Neural crest cell (in vitro differentiated cells): ENCODE measurements at places on chromosomes 16 and 17. TPM values are rescaled to one million over a fixed set of nuclear protein-coding genes. Genes with fewer than 3 reads are reported as not detected.

SOST gene
- not detected in 2 replicates for total RNA-seq

KRT24 gene
- total RNA-seq = not detected in 2 replicates

RNF222 gene
- not detected in 2 replicates for total RNA-seq

CCL7 gene
- total RNA-seq = not detected in 2 replicates

ARHGDIG gene
- total RNA-seq = 2.0 and 3.0 TPM in 2 replicates

FN3KRP gene
- 44.1 and 44.4 TPM in 2 replicates for total RNA-seq

AATK gene
- total RNA-seq = 6.0 and 6.7 TPM in 2 replicates

LRRC46 gene
- 0.84 and 1.4 TPM in 2 replicates for total RNA-seq

DNA sequence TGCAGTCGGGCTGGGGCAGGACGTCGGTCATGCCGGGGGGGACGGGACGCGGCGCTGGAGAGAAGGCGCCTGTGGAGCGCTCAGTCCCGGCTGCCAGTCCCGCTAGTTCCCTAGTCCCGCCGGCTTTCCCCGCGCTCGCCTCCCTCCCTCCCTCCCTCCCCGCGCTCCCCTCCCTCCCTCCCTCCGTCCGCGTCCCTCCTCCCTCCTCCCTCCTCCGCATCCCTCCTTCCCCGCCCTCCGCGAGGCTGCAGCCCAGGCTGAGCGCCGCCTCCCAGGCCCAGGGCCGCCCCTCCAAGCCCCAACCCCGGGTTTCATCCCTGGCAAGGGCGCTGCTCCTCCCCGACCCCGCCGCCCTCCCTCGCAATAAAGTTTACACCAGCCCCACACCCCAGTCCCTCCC, 34.8 kb downstream of the TIMM22 start:
- H3K27me3 ChIP-seq = peaks cover 3% of the 10 kb centered on the region
- peak; percentile 47 for DNase-seq
- H3K4me1 ChIP-seq = peaks cover 10% of the 10 kb centered on the region
- H3K36me3 ChIP-seq = no peaks in the 10 kb centered on the region

DNA sequence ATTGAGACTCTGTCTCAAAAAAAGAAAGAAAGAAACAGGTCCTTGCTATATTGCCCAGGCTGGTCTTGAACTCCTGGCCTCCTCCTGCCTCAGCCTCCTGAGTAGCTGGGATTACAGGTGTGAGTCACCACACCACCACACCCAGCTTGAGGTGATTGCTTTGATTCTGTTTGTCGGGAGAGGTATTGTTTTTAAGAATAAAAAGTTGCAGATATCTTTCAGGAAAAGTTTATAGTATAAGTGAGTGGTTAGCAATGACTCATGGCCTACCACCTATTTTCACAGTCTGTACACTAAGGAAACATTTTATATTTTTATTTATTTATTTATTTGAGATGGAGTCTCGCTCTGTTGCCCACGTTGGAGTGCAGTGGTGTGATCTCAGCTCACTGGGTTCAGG, 45.0 kb downstream of the RHOT1 start:
- no peak overlapping the region for H3K27ac ChIP-seq
- no peak overlapping the region for H3K4me3 ChIP-seq
- H3K36me3 ChIP-seq = peaks cover 10% of the 10 kb centered on the region
- H3K27me3 ChIP-seq = no peaks in the 10 kb centered on the region

- peaks cover 92% of the 10 kb centered on the region for H3K27me3 ChIP-seq
- no peak for DNase-seq
- H3K36me3 ChIP-seq = no peaks in the 10 kb centered on the region
- H3K4me3 ChIP-seq = no peak overlapping the region
- peaks cover 45% of the 10 kb centered on the region for H3K4me1 ChIP-seq
- H3K27ac ChIP-seq = no peak overlapping the region
These were observed 43.6 kb downstream of the SRCIN1 start for GRCh38 chr17:38562215-38562569.

GRCh38 chr16:87361916-87362619, 21.5 kb downstream of the FBXO31 start:
- no peak overlapping the region for H3K27ac ChIP-seq
- no peak for DNase-seq
- H3K27me3 ChIP-seq = no peaks in the 10 kb centered on the region
- peaks cover 2% of the 10 kb centered on the region for H3K36me3 ChIP-seq

- H3K27ac ChIP-seq = no peak within 1 kb of the TSS
- H3K27me3 ChIP-seq = peaks cover 58% of the 10 kb centered on the region
- H3K36me3 ChIP-seq = no peaks in the 10 kb centered on the region
- DNase-seq = peak; percentile 26
- peak within 1 kb of the TSS; percentile 92 for H3K4me3 ChIP-seq
- peaks cover 17% of the 10 kb centered on the region for H3K4me1 ChIP-seq
These were observed at the start of gene MYO1D for GRCh38 chr17:32876417-32877163. MYO1D (minus strand) TSS chr17:32877124; CDS start chr17:32876872, 252 bp downstream.

GRCh38 chr16:59665618-59666220, 931.6 kb upstream of the GOT2 start:
- no peak overlapping the region for H3K4me3 ChIP-seq
- no peaks in the 10 kb centered on the region for H3K4me1 ChIP-seq
- DNase-seq = no peak
- H3K36me3 ChIP-seq = no peaks in the 10 kb centered on the region
- no peaks in the 10 kb centered on the region for H3K27me3 ChIP-seq

- no peaks in the 10 kb centered on the region for H3K4me1 ChIP-seq
- no peaks in the 10 kb centered on the region for H3K27me3 ChIP-seq
- H3K36me3 ChIP-seq = peaks cover 18% of the 10 kb centered on the region
- no peak for DNase-seq
These were observed 65.7 kb downstream of the MARF1 start for GRCh38 chr16:15576960-15577958.

GRCh38 chr16:30787613-30788378, 791 bp upstream of the ZNF629 start:
- no peak for DNase-seq
- peak overlapping the region; percentile 96 for H3K4me3 ChIP-seq
- H3K27me3 ChIP-seq = no peaks in the 10 kb centered on the region
- peak overlapping the region; percentile 93 for H3K27ac ChIP-seq

- no peak for DNase-seq
- no peak overlapping the region for H3K4me3 ChIP-seq
- H3K36me3 ChIP-seq = no peaks in the 10 kb centered on the region
- no peaks in the 10 kb centered on the region for H3K4me1 ChIP-seq
- no peaks in the 10 kb centered on the region for H3K27me3 ChIP-seq
- H3K27ac ChIP-seq = no peak overlapping the region
These were observed 12.9 kb downstream of the DRC3 start for GRCh38 chr17:17985555-17985954.

DNA sequence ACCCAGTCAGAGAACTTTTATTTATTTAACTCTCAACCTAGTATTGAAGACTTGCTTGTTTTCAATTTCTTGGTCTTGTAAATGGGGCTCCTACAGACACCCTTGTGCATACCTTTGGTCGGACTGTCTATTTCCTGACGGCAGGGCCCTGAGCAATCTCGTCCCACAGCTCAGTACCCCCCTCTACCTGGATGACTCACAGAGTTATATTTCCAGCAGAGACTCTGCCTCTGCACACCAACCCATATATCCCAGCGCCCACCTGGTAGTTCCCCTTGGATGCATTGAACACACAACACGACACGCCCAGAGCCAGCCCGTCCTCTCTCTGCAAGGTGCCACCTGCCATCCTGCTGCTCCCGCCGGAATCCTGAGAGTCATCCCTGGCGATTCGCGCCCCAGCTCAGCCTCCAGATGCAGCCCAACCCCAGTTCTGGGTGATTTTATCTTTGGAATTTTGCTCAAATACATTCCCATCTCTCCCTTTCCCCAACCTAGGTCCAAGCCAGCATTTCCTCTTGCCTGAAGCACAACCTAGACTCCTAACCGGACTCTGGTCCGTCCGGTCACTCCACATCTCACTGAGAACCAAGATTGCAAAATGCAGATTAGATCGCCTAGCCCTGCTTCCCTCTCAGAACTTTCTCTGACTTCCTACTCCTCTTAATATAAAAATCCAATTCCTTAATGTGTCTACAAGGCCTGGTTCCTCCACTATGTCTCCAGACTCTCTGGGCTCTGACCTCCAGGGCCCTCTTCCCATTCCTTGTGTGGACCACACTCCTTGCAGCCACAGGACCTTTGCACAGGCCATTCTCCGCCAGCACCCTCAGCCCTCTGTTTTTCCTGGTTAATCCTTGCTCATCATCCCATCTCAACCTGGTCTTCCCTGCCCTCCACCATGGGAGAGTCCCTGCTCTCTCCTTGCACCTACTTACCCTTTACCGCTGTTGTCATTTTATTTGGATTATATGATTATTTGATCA, 129.2 kb downstream of the SEC14L1 start:
- H3K27me3 ChIP-seq = no peaks in the 10 kb centered on the region
- no peaks in the 10 kb centered on the region for H3K36me3 ChIP-seq
- H3K4me3 ChIP-seq = no peak overlapping the region
- DNase-seq = no peak

DNA sequence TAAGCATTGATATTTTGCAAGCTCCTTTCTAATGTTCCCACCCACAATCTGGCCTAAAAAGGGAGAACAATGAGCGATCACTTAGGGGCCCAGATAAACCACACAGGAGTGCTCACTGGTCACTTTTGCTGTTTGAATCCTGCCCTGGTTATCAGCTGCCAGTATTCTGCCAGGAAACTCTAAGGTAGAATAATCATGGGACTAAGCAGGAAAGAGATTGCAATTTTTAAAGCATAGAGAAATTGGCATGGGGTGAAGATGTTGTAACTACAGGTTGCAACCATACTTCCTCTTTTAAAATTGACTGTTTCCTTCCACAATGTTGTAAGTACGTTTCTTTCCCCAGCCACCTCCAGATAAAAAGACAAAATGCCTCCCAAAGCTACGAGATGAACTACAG, 251.2 kb upstream of the CDH11 start:
- no peak overlapping the region for H3K4me3 ChIP-seq
- no peaks in the 10 kb centered on the region for H3K27me3 ChIP-seq
- H3K4me1 ChIP-seq = peaks cover 22% of the 10 kb centered on the region

DNA sequence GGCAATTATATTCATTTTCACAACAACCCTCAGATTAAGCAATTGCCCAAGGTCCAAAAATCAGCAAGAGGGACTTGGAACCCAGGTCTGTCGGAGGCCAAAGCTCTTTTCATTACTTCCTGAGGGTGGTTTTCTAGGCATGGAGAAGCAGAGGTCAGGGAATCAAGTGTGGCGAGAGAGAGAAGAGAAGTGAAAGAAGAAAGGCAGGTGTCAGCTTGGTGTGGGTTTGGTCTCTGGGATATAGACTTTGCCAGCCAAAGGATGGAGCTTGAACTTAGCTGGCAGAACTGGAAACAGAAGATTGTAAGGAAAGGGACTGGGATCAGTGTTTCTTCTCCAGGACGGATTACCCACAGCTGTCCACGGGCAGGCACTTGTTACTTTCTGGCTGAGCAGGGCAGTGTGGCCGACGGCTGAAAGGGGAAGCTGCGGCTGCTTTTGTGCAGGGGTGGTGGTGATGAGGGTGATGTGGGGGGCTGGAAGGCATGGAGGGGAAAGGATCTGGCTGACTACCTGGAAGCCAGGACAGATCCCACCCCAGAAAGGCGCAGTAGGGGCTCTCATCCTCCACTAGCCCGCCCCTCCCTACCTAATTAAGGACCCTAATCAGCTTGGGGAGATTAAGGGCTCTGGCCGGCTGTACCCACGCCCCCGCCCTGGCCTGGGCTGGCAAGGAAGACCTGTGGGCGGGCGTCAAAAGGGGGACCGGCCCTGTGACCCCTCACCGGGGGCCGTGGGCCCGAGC, at the start of gene GUCY2D:
TSS of gene GUCY2D (plus strand) at position 640 of the 745 bp plus-strand sequence. CDS start 433 bp downstream, outside the sequence.
- H3K4me1 ChIP-seq = no peaks in the 10 kb centered on the region
- no peaks in the 10 kb centered on the region for H3K36me3 ChIP-seq
- H3K4me3 ChIP-seq = no peak within 1 kb of the TSS
- peaks cover 44% of the 10 kb centered on the region for H3K27me3 ChIP-seq
- DNase-seq = no peak

GRCh38 chr17:15958484-15958854, 13.5 kb downstream of the ADORA2B start:
- no peak overlapping the region for H3K27ac ChIP-seq
- no peak for DNase-seq
- no peaks in the 10 kb centered on the region for H3K27me3 ChIP-seq
- H3K36me3 ChIP-seq = no peaks in the 10 kb centered on the region
- H3K4me1 ChIP-seq = peaks cover 6% of the 10 kb centered on the region

DNA sequence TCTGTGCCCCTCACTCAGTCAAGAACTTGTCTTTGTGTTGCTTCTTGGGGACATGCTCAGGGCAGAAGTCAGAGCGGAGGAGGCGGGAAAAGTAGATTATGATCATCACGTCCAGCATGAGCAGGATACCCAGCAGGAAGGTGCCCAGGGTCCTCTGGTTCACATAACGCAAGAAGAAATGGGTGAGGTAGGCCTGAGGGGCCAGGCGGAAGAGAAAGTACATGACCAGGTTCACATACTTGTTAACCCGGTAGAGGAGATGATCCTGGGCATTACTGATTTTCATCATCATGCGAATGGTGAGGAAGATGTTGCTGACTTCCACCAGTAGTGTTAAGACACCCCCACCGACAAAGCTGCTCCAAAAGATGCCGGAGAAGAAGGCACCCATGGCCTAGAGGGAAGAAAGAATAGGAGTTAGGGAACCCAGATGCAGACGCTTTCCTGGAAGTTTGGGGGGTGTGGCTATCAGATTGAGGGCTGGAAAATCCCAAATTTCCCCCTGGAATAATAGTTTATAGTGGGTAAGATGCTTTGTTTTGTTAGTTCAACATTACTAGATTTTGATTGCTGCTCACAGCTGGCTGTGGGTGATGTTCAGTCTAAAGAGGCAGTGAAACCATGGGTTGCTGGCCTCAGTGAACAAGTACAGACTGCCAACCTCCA, 1.4 kb downstream of the TLCD1 start:
- DNase-seq = no peak
- H3K27me3 ChIP-seq = peaks cover 27% of the 10 kb centered on the region
- H3K4me1 ChIP-seq = peaks cover 79% of the 10 kb centered on the region
- peak overlapping the region; percentile 100 for H3K4me3 ChIP-seq

GRCh38 chr16:81798311-81799137, 19.4 kb downstream of the PLCG2 start:
- DNase-seq = no peak
- H3K36me3 ChIP-seq = no peaks in the 10 kb centered on the region
- peaks cover 2% of the 10 kb centered on the region for H3K27me3 ChIP-seq
- no peak overlapping the region for H3K27ac ChIP-seq

GRCh38 chr17:54191261-54191660, 368.5 kb downstream of the KIF2B start:
- no peaks in the 10 kb centered on the region for H3K4me1 ChIP-seq
- no peaks in the 10 kb centered on the region for H3K27me3 ChIP-seq
- H3K27ac ChIP-seq = no peak overlapping the region

DNA sequence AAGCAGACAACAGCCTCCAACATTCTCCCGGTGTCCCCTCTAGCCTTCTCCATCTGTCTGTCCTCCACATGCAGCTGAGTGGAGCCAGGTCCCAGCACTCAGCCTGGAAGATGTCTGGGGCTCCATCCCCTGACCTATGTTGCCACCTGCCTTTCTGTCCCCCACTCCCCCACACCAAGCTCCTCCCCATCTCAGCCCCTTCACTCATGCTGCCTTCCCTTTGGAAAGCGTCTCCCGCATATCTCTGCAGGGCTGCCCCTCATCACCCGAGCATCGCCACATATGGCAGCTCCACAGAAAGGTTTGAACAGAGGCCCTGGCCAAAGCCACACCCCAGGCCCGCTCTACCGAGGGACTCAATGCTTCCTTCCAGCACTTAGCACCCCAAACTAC, 24.2 kb downstream of the NSMCE1 start:
- H3K4me1 ChIP-seq = peaks cover 32% of the 10 kb centered on the region
- H3K27me3 ChIP-seq = no peaks in the 10 kb centered on the region
- no peaks in the 10 kb centered on the region for H3K36me3 ChIP-seq
- H3K4me3 ChIP-seq = peak overlapping the region; percentile 12
- peak overlapping the region; percentile 47 for H3K27ac ChIP-seq

- H3K27ac ChIP-seq = peak overlapping the region; percentile 43
- DNase-seq = no peak
- peaks cover under 1% of the 10 kb centered on the region for H3K27me3 ChIP-seq
- H3K36me3 ChIP-seq = no peaks in the 10 kb centered on the region
These were observed 174.9 kb upstream of the RPL38 start for GRCh38 chr17:74028354-74029116.
